GM13977 (cell line): ENCODE measurements at places on chromosomes 7 and 10.

DNA sequence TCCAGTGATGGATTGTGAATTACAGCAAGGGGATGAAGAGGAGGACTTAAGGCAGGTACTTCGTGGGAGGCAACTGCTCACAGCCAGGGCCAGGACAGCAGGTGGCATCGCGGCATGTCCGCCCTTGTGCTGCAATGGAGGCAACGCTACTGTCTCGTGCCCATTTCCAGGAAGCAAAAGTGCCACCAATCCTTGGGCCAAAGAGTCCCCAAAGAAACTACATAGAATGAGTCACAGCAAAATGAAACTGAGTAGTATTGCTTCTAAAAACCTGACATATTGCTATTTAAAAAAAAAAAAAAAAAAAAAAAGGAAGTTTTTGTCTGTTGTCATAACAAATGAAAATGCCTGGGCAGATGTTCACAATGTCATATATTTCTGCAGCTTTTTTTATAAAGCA is 46.6 kb downstream of the RSU1 start:
- peak; percentile 13 for DNase-seq

DNA sequence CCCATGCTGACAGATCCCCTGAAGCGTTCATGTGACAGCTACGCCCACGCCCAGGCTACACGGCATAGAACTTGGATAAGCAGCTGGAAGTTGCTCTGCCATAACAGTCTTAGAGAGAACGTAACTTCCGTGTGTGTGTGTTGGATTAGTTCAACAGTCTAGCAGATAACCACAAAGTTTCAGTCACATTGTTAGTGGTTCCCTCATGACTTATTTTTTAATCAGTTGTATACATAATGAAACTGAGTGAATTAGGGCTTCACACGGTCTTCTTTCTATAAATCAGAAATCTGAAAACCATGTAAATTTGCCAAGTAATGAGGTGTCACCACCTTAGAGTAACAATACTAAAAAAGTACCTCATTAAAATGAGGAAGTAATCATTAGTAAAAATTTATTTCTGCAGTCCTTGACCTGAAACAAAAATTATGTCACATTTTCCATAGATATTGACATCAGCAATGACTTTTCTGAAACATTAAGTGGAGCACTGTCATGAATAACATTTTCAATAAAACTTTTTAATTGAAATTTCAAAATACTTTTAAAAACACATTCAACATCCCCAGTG is 21.7 kb upstream of the MACC1 start:
- DNase-seq: peak; percentile 13

- no peak for DNase-seq
Measured at GRCh38 chr10:4170633-4171314, 385.8 kb upstream of the KLF6 start.

GRCh38 chr7:150968056-150968733 is 9.9 kb downstream of the KCNH2 start:
- no peak for DNase-seq

DNA sequence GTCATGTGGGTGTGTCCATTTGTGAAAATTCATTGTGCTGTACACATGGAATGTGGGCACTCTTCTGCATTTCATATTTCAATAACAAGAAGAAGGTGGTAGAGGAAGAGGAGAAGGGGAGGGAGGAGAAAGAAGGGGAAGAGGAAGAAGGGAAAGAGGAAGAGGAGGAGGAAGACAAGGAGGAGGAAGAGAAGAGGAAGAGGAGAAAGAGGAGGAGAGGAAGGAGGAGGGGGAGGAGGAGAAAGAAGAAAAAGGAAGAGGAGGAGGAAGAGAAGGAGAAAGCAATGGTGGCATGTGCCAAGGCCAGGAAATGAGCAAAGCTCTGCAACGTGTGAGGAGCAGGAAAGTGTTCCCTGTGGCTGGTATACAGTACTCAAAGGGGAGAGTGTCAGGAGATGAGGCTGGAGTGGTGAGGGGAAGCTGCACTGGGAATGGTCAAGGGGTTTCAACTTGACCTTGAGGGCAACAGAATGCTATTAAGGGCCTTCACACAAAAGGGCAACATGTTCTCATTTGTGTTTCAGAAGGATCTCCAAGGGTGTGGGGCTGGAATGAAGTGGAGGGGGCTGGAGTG is 40.5 kb downstream of the WNT2 start:
- no peak for DNase-seq
